ENCODE measurements at places on chromosomes 5 and 9. TPM values are rescaled to one million over a fixed set of nuclear protein-coding genes. Genes with fewer than 3 reads are reported as not detected.

Gene PCDHA2
- total RNA-seq: 2.4 TPM

Gene SLC6A19
- total RNA-seq: not detected

Gene NTRK2
- not detected for total RNA-seq

Gene ITK
- total RNA-seq: not detected

Gene FRMPD1
- total RNA-seq: 0.12 TPM

Gene MAMDC2
- total RNA-seq: 13.7 TPM

DNA sequence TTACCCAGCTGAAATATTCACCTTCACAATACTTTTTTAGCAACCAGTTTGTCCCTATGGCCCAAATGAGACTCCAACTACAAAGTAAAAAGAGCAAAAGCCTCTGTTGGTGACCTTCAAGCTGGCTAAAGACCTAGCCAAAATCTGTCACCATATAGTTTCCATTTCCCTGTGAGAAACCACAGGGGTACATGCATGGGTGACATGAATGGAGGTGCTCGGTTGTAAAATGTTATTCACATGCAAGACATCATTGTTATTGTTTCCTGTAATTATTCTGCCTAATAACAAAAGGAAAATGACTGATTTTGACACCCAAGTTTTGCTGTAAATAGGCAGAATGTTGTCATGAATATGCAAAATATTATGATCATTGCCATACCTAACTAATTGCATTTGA lies 285.3 kb downstream of the ZNF608 start:
- no peaks in the 10 kb centered on the region for H3K36me3 ChIP-seq
- H3K4me3 ChIP-seq: no peak overlapping the region
- H3K4me1 ChIP-seq: peaks cover 20% of the 10 kb centered on the region
- H3K27ac ChIP-seq: no peak overlapping the region
- no peak for DNase-seq

DNA sequence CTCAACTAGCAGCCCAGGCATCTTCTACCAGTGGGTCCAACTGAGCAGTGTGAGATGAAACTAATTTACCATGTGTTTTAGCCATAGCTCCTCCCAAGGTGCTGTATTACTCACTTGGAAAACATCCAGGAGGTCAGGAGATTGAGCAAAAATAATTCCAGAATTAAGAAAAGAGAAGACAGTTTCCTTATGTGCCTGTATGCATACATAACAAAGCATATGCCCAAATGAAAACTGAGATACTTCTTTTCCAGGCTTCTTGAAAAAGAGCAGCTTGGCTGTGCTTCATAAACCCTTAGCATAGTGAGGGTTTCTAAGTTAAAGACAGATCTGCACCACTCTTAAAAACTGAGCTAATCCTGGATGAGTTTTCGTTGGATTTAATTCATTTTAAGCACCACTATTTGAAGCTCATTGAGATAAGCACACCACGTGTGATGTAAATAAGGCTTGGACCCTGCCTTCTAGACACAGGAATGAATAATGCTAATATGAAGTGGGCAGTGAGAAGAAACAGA lies 119.4 kb downstream of the ADAMTS12 start:
- no peak overlapping the region for H3K27ac ChIP-seq
- H3K36me3 ChIP-seq: no peaks in the 10 kb centered on the region
- no peaks in the 10 kb centered on the region for H3K27me3 ChIP-seq

GRCh38 chr5:150809363-150809762 lies 30.8 kb downstream of the SMIM3 start:
- DNase-seq: no peak
- no peak overlapping the region for H3K4me3 ChIP-seq
- peaks cover 4% of the 10 kb centered on the region for H3K4me1 ChIP-seq
- H3K27ac ChIP-seq: no peak overlapping the region
- no peaks in the 10 kb centered on the region for H3K36me3 ChIP-seq

DNA sequence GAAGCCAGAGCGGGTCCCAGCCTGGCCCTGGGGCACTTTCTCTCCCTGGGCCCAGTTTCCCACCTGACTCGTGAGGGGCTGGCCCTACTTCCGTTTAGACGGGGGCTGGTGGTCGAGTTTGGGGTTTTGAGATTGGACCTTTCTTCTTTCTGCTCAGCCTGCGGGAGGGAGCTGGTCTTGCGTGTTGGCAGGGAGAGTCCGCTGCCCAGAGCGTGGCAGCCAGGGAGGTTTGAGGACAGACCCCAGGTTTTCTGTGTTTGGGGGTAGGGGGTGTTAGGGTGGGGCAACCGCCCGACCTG lies 6.0 kb upstream of the PITX1 start:
- peak; percentile 79 for DNase-seq
- H3K27ac ChIP-seq: no peak overlapping the region
- peaks cover 100% of the 10 kb centered on the region for H3K27me3 ChIP-seq
- no peaks in the 10 kb centered on the region for H3K36me3 ChIP-seq

- no peaks in the 10 kb centered on the region for H3K36me3 ChIP-seq
- no peak overlapping the region for H3K4me3 ChIP-seq
- H3K27me3 ChIP-seq: no peaks in the 10 kb centered on the region
- no peak for DNase-seq
- no peaks in the 10 kb centered on the region for H3K4me1 ChIP-seq
- no peak overlapping the region for H3K27ac ChIP-seq
Measured at GRCh38 chr5:64900618-64901017, 131.9 kb downstream of the CWC27 start.

- H3K27me3 ChIP-seq: no peaks in the 10 kb centered on the region
- H3K36me3 ChIP-seq: no peaks in the 10 kb centered on the region
- no peak overlapping the region for H3K4me3 ChIP-seq
- peaks cover 21% of the 10 kb centered on the region for H3K4me1 ChIP-seq
- no peak overlapping the region for H3K27ac ChIP-seq
Measured at GRCh38 chr9:37056046-37056920, 22.2 kb upstream of the PAX5 start.

DNA sequence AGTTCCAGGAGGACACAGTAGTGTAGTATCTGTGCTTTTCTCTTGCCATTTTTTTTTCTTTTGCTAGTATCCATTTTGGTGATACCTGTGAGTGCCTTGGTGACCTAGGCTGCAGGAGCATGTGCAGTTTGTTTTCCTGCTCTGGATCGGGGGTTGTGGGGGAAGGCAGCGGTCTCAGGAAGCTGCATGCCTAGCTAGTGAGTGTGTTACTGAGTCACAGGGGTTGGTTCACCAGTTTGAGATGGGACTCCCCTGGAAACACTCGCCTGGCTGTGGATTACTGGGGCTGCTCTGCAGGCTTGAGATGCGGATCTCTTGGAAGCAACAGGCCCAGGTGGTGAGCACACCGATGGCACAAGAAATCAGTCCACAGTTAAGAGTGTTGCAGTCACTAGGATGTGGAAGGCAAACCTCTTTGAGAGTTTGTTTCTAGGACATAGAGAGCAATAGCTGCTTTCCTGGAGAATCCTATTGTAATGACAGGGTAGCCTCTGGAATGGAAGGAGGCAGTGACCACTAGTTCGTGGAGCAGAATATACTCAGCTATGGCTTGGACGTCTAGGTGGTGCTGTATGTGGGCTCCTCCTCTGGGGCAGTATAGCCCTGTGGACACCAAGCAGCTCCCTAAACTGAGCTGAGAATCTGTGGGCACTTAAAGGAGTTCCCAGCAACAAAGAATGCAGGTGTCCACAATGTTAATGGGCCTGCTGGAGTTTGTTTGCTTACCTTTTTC lies 20.0 kb upstream of the SPATA31E1 start:
- H3K4me3 ChIP-seq: no peak overlapping the region
- no peaks in the 10 kb centered on the region for H3K4me1 ChIP-seq
- no peak for DNase-seq
- H3K27me3 ChIP-seq: no peaks in the 10 kb centered on the region

- H3K36me3 ChIP-seq: no peaks in the 10 kb centered on the region
- no peak overlapping the region for H3K4me3 ChIP-seq
- no peak overlapping the region for H3K27ac ChIP-seq
- DNase-seq: no peak
Measured at GRCh38 chr9:132008855-132009812, 70.5 kb downstream of the MED27 start.

DNA sequence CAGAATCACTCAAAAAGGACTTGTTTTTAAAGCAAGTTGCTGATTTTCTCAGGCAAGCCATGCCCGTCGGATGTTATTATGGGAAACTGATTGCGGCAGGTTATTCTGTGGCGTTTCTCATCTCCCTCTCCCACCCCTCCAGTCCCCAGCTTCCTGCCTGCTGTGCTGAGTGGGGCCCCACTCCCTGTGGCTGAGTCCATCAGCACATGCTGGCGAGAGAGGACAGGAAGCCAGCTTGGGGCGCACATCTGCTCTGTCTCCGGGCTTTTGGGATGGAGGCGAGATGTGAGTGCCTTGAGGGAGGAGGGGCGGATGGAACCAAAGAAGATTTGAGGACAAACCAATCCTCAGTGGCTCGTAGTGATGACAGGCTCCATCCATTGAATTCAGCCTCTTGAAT lies 108.0 kb downstream of the DAPK1 start:
- no peaks in the 10 kb centered on the region for H3K27me3 ChIP-seq
- DNase-seq: no peak
- peaks cover 43% of the 10 kb centered on the region for H3K4me1 ChIP-seq
- H3K4me3 ChIP-seq: no peak overlapping the region

DNA sequence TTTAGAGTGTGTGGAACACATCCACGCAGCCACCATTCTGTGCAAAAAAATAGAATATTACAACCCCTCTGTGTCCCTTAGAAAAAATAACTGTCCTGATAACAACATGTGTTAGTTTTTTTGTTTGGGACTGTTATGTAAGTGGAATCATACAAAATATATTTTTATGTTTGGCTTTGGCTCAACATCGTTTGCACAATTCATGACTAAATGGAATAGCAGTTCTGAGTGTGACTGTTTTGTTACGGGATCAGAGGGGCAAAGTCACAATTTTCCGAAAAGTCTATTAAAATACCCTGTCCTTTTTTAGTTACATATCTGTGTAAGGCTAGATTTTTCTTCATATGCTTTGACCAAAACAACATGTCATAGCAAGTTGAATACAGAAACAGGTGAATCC lies 12.8 kb downstream of the MTREX start:
- no peak for DNase-seq
- no peaks in the 10 kb centered on the region for H3K27me3 ChIP-seq
- H3K36me3 ChIP-seq: no peaks in the 10 kb centered on the region
- H3K27ac ChIP-seq: no peak overlapping the region
- no peaks in the 10 kb centered on the region for H3K4me1 ChIP-seq

GRCh38 chr5:53407373-53407772 lies 73.1 kb upstream of the FST start:
- no peaks in the 10 kb centered on the region for H3K36me3 ChIP-seq
- no peak overlapping the region for H3K4me3 ChIP-seq
- no peak for DNase-seq
- no peaks in the 10 kb centered on the region for H3K4me1 ChIP-seq
- no peaks in the 10 kb centered on the region for H3K27me3 ChIP-seq
- no peak overlapping the region for H3K27ac ChIP-seq

DNA sequence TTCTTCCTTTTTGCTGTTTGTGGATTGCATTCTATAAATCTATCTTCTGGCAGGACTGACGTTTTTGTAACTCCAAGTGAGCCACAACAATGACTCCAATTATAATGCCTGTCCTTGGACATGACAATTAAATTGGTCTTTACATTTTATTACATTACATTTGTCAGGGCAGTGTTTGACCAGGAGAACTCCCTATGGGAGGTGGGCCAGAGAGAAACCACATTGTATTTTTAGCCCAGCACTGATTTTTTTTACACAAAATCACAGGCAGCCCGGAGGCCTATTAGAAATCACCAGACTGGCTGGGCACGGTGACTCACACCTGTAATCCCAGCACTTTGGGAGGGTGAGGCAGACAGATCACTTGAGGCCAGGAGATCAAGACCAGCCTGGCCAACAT lies 99.1 kb upstream of the SMC5 start:
- peaks cover 7% of the 10 kb centered on the region for H3K4me1 ChIP-seq
- peak overlapping the region; percentile 8 for H3K27ac ChIP-seq
- no peak for DNase-seq
- no peaks in the 10 kb centered on the region for H3K36me3 ChIP-seq

GRCh38 chr9:88927510-88927909 lies 63.8 kb upstream of the S1PR3 start:
- DNase-seq: no peak
- no peak overlapping the region for H3K27ac ChIP-seq
- no peaks in the 10 kb centered on the region for H3K36me3 ChIP-seq
- no peaks in the 10 kb centered on the region for H3K4me1 ChIP-seq
- no peaks in the 10 kb centered on the region for H3K27me3 ChIP-seq
- no peak overlapping the region for H3K4me3 ChIP-seq

DNA sequence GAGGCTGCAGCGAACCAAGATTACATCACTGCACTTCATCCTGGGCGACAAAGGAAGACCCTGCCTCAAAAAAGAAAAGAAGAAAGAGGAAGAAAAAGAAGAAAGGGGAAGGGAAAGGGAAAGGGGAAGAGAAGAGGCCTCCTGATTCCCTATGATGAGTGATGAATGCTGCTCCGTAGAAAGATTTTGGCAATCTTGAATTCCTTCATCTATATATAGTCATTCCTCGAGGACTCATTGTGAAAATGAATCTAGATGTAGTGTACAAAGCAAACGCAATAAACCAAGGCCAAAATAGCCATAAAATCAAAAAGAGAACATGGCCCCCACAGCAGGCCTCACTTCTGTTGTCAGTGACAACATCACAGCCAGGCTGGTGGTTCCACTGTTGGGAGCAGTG lies 218.0 kb downstream of the DCP2 start:
- H3K4me1 ChIP-seq: peaks cover 4% of the 10 kb centered on the region
- no peak for DNase-seq
- H3K27me3 ChIP-seq: no peaks in the 10 kb centered on the region
- no peaks in the 10 kb centered on the region for H3K36me3 ChIP-seq
- H3K27ac ChIP-seq: no peak overlapping the region
- H3K4me3 ChIP-seq: no peak overlapping the region

DNA sequence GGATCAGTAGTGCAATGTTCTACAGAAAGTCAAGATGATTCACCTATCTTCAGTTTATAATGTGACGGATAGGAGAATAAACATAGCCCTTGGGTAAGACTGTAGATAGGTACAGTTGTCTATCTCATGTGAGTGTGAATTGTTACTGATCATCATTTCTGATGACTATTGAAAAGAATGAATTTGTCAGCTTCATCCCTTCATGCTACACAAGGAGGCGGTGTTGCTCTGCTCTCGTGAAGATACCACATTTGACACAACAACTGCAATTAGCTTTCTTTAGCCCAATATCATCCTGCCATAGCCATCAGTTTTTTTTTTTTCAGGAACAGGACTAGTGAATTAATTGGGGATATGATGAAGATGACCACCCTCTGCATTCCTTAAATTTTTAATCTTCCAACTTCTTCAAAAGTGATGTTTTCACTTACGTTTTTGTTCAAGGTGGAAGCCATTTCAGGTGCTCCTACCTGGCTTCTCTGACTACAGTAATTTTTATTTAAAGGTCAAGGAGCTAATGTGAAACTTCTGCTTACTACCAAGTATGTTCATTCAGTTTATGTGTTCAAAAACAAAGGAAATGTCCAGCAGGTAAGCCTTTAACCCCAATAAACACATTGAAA lies 152.9 kb upstream of the MOCS2 start:
- peak; percentile 44 for DNase-seq
- H3K4me1 ChIP-seq: no peaks in the 10 kb centered on the region
- H3K36me3 ChIP-seq: no peaks in the 10 kb centered on the region
- no peaks in the 10 kb centered on the region for H3K27me3 ChIP-seq

Data from GM23338 (cell line).